ENCODE measurements at places on chromosomes 6 and 20.

DNA sequence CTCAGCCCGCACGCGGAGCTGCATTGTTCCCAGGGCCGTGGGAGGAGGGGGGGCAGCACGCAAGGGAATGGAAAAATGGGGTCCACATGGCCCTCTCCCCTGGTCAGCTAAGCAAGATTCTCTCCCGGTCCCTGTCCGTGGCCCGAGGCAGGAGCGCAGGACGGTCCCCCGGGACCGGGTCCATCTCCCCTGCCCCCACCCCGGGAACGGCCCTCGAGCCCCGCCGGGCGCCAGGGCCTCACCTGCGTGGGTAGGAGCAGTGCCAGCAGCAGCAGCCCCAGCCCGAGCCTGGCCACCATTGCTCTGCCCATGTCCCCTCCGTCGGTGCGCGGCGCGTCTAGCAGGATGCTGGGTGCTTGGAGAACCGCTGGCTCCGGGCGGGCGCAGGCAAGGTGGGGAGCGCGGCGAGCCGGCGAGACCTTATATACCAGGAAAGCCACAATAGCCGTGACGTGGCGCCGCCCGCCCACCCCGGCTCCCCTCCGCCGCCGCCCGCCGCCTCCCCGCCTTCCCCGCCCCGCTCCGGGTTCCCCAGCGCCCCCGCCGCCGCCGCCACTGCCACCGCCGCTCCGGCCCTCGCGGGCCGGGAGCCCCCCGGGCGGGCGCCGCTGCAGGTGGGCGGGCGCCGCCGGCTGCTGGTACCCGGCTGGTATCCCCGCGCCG lies at the start of gene CD24:
Gene CD24 (minus strand): TSS at position 394 of the 663 bp plus-strand sequence. CDS start 83 bp downstream, at position 311.
- peaks cover 7% of the 10 kb centered on the region for H3K27me3 ChIP-seq
- H3K4me1 ChIP-seq = peaks cover 10% of the 10 kb centered on the region
- H3K4me3 ChIP-seq = peak within 1 kb of the TSS; percentile 88
- H3K36me3 ChIP-seq = no peaks in the 10 kb centered on the region
- H3K27ac ChIP-seq = peak within 1 kb of the TSS; percentile 12
- DNase-seq = peak; percentile 57

GRCh38 chr6:21604081-21604480 lies 10.5 kb downstream of the SOX4 start:
- no peaks in the 10 kb centered on the region for H3K4me1 ChIP-seq
- H3K36me3 ChIP-seq = no peaks in the 10 kb centered on the region
- no peaks in the 10 kb centered on the region for H3K27me3 ChIP-seq
- no peak overlapping the region for H3K4me3 ChIP-seq
- no peak for DNase-seq

DNA sequence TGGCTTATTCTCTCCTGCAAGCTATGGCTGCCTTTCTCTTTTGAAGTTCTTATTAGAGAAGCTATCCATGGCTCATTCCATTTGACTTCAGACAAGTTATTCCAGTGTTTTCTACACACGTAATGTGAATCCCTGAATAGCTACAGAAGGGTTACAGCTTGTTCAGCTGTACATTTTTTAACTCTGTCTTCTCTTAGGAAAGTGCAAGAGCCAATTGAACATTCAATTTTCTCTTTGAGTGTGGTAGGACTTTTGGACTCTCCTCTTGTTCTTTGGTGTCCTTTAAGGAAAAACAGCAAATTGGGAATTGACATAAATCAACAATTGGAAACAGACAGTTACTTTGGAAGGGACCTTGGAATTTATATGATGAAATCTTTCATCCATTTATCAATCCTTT lies 125.8 kb downstream of the EPM2A start:
- H3K27ac ChIP-seq = no peak overlapping the region
- no peaks in the 10 kb centered on the region for H3K27me3 ChIP-seq
- no peaks in the 10 kb centered on the region for H3K4me1 ChIP-seq

DNA sequence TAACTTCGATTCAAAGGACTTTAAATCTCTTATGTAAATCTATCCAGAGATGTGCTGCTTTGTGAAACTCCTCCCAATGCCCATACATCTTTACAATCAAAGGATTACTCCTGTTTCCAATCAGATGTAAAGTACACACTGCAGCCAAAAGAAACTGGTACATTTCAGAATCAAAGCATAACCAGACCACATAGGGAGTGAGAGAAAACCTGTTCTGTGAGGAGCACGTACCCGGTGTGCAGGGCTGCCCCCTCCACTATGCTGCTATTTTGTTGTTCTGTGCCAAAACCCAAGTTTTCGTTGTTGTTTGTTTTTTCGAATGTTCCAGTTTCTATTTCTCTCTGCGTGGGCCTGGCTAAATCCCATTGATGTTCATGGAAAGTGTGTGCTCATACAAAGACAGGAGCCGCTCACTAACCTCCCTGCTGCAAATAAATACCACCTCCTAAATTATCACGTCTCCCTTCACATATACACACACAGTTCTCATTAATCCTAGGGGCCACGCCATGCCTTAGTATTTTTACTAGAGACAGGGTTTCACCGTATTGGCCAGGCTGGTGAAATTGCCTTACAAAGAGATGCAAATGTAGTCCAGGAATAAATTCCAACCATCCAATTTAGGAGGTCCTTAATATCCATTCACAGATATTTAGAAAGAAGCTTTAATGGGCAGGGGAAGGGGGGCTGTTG lies 52.9 kb downstream of the ATP9A start:
- H3K4me1 ChIP-seq = no peaks in the 10 kb centered on the region
- H3K4me3 ChIP-seq = no peak overlapping the region
- H3K27ac ChIP-seq = no peak overlapping the region
- DNase-seq = no peak

- H3K27me3 ChIP-seq = no peaks in the 10 kb centered on the region
- no peak for DNase-seq
- no peaks in the 10 kb centered on the region for H3K36me3 ChIP-seq
- peaks cover 2% of the 10 kb centered on the region for H3K4me1 ChIP-seq
- no peak overlapping the region for H3K4me3 ChIP-seq
- H3K27ac ChIP-seq = no peak overlapping the region
Measured at GRCh38 chr6:160217073-160217472, 41.5 kb downstream of the SLC22A2 start.

GRCh38 chr6:140269591-140270165 lies 895.2 kb upstream of the CITED2 start:
- DNase-seq = no peak
- H3K27ac ChIP-seq = no peak overlapping the region
- no peak overlapping the region for H3K4me3 ChIP-seq
- H3K27me3 ChIP-seq = no peaks in the 10 kb centered on the region
- no peaks in the 10 kb centered on the region for H3K4me1 ChIP-seq
- H3K36me3 ChIP-seq = no peaks in the 10 kb centered on the region

GRCh38 chr6:85494547-85495536 lies 45.0 kb downstream of the NT5E start:
- H3K4me3 ChIP-seq = no peak overlapping the region
- no peak for DNase-seq
- H3K36me3 ChIP-seq = peaks cover 20% of the 10 kb centered on the region
- no peaks in the 10 kb centered on the region for H3K4me1 ChIP-seq
- no peaks in the 10 kb centered on the region for H3K27me3 ChIP-seq
- H3K27ac ChIP-seq = no peak overlapping the region

DNA sequence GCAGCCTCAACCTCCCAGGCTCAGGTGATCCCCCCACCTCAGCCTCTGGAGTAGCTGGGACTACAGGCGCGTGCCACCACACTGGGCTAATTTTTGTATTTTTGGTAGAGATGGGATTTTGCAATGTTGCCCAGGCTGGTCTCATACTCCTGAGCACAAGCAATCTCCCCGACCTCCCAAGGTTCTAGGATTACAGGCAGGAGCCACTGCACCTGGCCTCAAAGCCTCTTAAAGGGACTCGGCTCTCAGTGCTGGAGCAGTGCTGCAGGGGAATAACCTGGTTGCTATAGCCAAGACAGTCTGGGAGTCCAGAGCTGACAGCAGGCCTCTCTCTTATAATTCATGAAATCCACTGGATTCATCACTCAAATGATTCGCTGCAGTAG lies 17.0 kb downstream of the GHRH start:
- H3K36me3 ChIP-seq = peaks cover 23% of the 10 kb centered on the region
- peaks cover 4% of the 10 kb centered on the region for H3K4me1 ChIP-seq
- no peak for DNase-seq
- H3K27me3 ChIP-seq = no peaks in the 10 kb centered on the region
- H3K27ac ChIP-seq = no peak overlapping the region

GRCh38 chr6:130760006-130760405 lies 67.2 kb upstream of the SMLR1 start:
- H3K36me3 ChIP-seq = no peaks in the 10 kb centered on the region
- H3K27me3 ChIP-seq = no peaks in the 10 kb centered on the region
- H3K4me3 ChIP-seq = no peak overlapping the region
- no peak overlapping the region for H3K27ac ChIP-seq
